ENCODE measurements at places on chromosomes 6 and 20. TPM values are rescaled to one million over a fixed set of nuclear protein-coding genes. Genes with fewer than 3 reads are reported as not detected.

MEP1A gene
- total RNA-seq, result not detected

EDN1 gene
- 42.6 TPM for total RNA-seq

PROKR2 gene
- not detected for total RNA-seq

- DNase-seq, result no peak
These were observed 183.9 kb downstream of the SYNDIG1 start for GRCh38 chr20:24653306-24653705.

GRCh38 chr6:44042989-44043478 lies 84.2 kb downstream of the MRPL14 start:
- DNase-seq, result no peak

DNA sequence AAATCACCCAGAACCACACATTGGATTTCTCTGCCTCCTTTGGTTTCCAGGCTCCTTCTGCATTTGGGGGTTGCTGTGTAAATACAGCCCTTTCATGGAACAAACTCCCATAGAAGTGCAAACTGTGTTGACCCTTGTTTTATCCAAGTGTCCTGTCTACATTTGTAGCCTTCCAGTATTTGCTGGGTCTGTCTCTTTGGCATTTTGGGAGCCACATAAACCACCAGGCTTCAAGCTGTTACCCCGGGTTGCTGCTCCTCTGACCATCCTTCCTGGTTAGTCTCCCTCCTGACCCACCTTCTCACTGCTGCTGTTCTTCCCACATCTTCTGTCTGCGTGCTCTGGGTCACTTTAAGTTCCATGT lies 7.6 kb upstream of the MTHFD1L start:
- no peak for DNase-seq

GRCh38 chr6:154617175-154617574 lies 106.7 kb upstream of the CNKSR3 start:
- no peak for DNase-seq

- DNase-seq, result no peak
These were observed 220.3 kb downstream of the ALDH8A1 start for GRCh38 chr6:134729561-134729960.

GRCh38 chr6:148021165-148021564 lies 321.5 kb upstream of the SASH1 start:
- DNase-seq, result no peak

DNA sequence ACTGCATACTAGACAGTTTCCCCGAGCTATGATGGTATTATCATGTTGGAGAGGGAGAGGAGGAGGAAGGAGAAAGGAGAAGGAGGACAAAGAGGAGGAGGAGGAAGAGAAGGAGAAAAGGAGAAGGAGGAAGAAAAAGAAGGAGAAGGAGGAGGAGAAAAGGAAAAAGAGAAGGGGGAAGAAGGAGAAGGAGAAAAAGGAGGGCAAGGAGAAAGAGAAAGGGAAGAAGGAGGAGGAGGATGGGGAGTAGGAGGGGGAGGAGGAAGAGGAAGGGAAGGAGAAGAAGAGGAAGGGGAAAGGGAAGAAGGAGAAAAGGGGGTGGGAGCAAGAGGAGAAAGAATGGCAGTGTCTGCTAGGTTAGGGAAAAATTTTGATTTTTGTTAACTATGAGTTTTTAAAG lies 35.1 kb upstream of the PRELID3B start:
- no peak for DNase-seq

DNA sequence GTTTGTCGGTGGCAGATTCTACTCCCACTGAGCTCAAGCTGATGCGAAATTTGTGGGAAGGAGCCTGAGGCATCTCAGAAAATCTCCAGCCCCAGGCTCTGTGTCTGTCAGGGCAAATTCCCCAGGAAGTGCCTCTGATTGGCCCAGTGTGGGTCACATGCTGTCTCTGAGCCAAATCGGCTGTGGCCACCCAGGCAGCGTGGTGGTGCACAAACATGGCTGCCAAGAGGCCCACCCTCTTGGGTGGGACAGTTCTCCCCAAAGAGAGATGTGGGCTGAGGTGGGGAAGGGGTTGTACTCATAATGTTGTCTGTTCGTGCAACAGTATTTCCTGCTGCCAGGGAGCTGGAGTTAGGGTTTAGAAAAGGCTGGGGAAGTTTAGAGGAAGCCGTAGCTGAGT lies 130.6 kb downstream of the BMP7 start:
- no peak for DNase-seq

GRCh38 chr20:5127859-5128424 lies 1.1 kb downstream of the CDS2 start:
- DNase-seq, result no peak

DNA sequence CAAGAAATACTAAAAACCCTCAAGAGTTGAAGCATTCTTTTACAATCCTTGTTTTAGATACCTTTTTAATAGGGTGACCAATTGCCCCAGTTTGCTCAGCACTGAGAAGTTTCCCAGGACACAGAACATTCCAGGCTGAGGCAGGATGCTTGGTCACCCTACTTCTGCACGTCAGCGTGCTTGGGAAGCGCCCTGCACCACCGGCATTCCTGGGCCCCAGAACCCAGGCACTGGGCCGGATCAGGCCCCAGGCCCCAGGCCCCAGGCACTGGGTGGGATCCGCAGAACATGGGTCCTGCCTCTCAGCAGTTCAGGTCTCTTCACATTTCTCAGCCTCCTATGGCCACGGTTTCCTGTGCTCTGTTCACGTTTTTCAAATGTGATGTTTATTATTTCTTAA lies 213.8 kb upstream of the QKI start:
- DNase-seq, result no peak

All from lower leg skin (tissue), 4 donors.